ENCODE measurements at places on chromosomes 11 and 22. TPM values are rescaled to one million over a fixed set of nuclear protein-coding genes. Genes with fewer than 3 reads are reported as not detected.

Gene MIOX
- not detected for total RNA-seq

Gene ANKRD49
- 7.0 TPM for total RNA-seq

Gene OR52N2
- total RNA-seq, result not detected

Gene SLC1A2
- total RNA-seq, result 0.10 TPM

Gene KCNJ5
- total RNA-seq, result 0.08 TPM

Gene SCN2B
- total RNA-seq, result not detected

Gene BBS1
- total RNA-seq, result 8.8 TPM

Gene PATE4
- total RNA-seq, result not detected

Gene MUC6
- not detected for total RNA-seq

Gene CCDC157
- 3.3 TPM for total RNA-seq

Gene GRIK4
- not detected for total RNA-seq

Gene VPREB1
- not detected for total RNA-seq

Gene OVCH2
- total RNA-seq, result not detected

Gene FBLN1
- 41.5 TPM for total RNA-seq

Gene MPZL2
- not detected for total RNA-seq

Gene SPDYC
- not detected for total RNA-seq
